ENCODE measurements at places on chromosomes 4 and X. TPM values are rescaled to one million over a fixed set of nuclear protein-coding genes. Genes with fewer than 3 reads are reported as not detected.

GRCh38 chrX:11135564-11136185 is 24.5 kb downstream of the HCCS start:
- DNase-seq: no peak

- DNase-seq: no peak
Measured at GRCh38 chrX:38824176-38824575, 22.9 kb downstream of the MID1IP1 start.

DNA sequence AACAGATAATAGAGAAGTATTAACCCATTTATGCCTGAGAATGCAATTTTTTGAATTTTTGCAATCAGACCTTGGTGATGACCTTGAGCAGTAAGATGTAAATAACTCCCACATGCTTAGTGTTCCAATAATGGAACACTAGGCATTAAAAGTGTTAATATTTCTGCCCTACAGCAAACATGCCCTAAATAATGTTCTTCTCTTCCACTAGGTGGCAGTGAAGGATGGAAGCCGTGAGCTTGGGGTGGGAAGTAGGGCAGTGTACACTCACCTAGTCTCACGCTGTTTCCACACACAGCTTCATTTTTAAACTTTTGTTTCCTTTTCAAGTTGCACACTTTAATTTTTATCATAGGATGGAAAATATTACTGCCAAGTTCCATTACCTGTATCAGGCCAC is 613.1 kb upstream of the HS3ST1 start:
- DNase-seq: peak; percentile 58

GRCh38 chr4:158302076-158302866 is 92.0 kb downstream of the TMEM144 start:
- DNase-seq: no peak

- DNase-seq: no peak
Measured at GRCh38 chrX:38898261-38898660, 97.0 kb downstream of the MID1IP1 start.

DNA sequence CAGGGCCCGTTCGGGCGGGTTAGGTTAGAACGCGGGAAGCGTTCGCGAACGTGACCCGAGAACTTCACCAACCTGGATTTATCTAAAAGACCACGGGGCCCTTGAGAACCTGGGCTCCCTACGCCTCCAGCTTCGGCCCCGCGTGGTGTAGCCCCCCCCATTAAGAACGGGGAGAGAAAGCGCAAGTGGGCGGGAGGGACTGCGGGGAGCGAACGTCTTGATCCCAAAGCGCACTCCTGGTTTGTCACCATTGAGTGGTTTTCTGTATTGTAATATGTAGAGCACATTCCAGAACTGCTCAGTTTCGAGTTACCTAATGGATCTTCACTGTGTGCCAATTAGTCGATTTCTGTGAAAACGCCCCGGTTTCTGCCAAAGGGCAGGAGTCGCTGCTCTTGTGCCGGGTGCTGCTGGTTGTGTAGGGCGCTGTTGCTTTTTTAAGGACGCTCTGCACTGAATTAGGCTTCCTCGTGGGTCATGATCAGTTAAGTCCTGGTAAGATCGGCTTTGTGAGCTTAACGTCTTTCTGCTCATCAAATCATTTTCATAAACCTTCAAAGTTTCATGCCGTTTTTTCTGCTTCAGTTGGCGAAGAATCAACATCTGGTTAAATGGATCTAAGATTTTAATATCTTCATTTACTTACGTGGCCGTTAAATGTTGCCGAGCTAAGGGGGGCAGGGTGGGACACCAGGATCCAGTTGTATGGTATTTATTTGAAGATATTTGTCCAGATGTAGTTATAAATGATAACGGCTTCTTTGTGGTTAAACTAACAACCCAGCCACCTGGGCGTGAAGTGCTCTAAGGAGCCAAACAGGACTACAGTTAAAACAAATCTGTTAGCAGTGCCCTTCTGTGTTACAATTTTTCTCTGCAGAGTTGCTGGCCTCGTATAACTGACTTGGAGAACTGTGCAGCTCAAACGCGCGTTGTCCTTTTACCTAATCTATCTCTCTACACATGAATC is 809 bp downstream of the MND1 start:
- peak; percentile 50 for DNase-seq

GRCh38 chr4:174047363-174047762 is 236.1 kb downstream of the FBXO8 start:
- no peak for DNase-seq

GRCh38 chr4:119286377-119287002 is 35.4 kb downstream of the FABP2 start:
- DNase-seq: peak; percentile 32

- no peak for DNase-seq
Measured at GRCh38 chr4:81465406-81466340, 6.0 kb downstream of the RASGEF1B start.

DNA sequence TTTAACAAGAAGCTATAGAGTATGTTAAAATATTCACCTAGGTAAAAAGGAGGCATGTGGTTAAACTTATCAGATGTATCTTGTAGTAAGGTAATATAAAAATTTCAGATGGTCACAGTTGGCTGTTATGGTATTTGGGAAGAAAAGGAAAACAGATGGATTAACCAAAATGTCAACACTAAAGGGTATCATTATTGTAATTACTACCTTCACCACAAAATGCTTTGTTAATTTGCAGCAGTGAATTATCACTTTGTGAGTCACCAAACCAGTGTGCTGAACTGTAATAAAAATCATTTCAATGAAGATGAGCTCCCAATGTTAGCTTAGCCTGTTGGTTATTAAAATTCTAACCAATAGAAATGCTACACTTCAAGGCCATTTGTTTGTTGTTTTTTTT is 233.9 kb downstream of the RPA4 start:
- DNase-seq: no peak

- no peak for DNase-seq
Measured at GRCh38 chr4:88268913-88269312, 15.4 kb downstream of the PPM1K start.

- DNase-seq: no peak
Measured at GRCh38 chr4:2824329-2824835, 19.3 kb upstream of the ADD1 start.

DNA sequence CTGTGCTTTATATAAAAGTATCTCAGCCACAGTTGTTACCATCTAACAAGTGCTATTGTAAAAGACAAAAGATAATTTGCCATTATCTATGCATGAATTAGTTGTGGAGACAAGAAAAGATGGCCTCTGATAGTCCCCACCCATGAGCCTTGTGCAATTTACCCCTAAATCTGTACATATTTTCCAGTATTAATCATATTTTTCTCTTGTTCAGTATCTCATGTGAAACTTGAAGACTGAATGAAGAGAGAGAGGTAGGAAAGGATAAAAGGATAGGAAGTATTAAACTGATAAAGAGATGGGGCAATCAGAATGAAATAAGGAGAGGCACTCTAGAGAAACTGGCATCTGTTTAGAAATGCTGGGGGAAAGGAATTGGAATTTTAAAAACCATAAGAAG is 3.7 kb downstream of the MYOZ2 start:
- DNase-seq: no peak

- DNase-seq: no peak
Measured at GRCh38 chrX:10833299-10834169, 213.1 kb upstream of the MID1 start.

GRCh38 chr4:1130316-1131186 is 17.2 kb upstream of the RNF212 start:
- DNase-seq: peak; percentile 82

DNA sequence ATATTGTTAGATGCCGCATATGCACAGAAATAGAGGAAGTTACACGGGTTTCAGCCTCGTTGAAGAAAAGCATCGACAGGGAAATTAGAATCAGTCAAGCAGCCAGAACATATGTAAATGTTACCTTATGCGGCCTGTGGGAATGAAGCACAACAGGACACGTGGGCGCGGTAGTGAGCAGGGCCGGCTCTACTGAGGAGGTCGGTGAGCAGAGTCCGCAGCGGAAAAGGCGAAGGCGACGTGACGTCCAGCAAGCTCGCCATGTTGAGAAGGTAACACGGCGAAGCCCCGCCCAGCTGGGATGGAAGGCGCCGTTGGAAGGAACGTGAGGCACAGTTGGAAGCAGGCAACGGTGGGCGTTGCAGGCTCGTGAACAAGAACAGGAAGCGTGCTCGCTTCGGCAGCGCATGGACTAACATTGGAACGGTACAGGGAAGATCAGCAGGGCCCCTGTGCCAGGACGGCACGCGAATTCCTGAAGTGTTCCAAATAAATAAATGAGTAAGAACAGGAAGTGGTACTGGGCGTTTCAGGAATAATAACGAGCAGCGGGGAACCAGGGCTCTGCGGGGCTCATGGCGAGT is 54.6 kb downstream of the MTNR1A start:
- peak; percentile 82 for DNase-seq

GRCh38 chrX:108020631-108021030 is 24.2 kb upstream of the VSIG1 start:
- DNase-seq: peak; percentile 6

GRCh38 chr4:177108708-177109107 is 201.0 kb upstream of the NEIL3 start:
- no peak for DNase-seq

GRCh38 chr4:126427853-126428252 is 1113.1 kb downstream of the FAT4 start:
- no peak for DNase-seq

GRCh38 chr4:139672732-139673131 is 7.1 kb downstream of the MGST2 start:
- no peak for DNase-seq

DNA sequence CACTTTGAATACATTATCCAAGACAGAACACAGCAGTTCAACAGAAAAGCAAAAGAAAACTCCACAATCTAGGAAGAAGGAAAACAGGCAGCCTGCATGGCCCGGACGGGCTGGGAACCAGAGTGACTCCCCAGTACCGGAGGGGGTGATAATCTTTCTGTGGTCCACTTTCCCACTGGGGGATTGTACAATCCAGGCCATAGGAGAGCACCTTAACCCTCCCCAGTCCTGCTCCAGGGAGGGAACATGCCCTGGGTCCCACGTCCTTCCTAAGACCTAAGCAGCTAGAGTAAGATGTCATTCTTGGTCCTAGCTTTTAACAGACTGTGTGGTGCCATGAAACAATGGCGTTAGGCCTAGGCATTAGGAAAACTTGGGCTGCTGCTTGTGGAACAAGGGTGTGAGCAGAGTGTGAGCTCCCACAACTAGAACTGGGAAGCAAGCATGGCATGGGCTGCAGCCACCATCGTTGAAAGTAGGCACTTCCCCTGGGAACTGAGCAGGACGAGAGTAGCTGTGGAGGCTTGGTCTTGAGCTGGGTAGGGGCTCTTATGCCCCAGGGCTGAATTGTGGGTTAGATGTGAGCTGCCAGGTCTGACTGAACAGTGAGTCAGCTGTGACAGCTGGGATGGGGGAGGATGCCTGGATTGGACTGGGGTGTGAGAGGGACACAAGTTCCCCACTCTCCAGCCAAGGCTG is 42.4 kb downstream of the NAT8L start:
- no peak for DNase-seq

DNA sequence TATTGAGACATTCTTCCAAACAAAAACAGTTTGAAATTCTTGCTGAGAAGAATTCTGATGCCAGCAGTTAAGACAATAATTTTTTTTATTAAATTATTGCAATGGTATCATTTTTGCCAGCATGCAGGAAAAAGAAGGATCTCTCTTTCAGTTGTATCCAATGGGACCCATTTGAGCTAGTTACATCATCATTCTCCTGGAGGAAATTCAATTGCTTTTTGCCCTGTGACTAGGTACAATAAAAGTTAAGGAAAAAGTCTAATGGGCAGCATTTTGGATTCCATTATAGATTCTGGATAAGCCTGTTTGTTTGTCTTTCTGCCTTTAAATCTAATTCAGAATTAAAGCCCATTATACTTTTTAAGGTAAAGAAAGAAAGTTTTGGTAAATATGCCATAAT is 10.5 kb upstream of the FRYL start:
- DNase-seq: no peak

- DNase-seq: no peak
Measured at GRCh38 chr4:31365006-31365690, 645.0 kb downstream of the PCDH7 start.

DNA sequence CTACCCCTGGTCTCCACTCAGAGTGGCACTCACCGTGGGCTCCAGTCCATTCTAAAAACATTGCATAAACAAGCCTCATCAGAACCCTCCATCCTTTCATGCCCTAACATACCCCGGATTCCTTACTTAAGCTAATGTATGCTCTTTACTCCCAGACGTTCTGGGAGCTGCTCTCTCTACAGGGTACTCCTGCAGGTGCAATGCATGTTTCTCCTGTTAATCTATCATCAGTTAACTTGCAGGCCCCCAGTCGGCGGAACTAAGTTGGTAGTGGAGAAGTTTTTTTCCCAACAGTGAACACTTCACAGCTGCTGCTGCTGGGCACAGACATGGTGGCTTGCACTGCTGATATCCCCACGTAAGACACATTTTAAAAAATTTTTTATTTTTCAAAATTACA is 161.6 kb upstream of the FAT1 start:
- DNase-seq: no peak

DNA sequence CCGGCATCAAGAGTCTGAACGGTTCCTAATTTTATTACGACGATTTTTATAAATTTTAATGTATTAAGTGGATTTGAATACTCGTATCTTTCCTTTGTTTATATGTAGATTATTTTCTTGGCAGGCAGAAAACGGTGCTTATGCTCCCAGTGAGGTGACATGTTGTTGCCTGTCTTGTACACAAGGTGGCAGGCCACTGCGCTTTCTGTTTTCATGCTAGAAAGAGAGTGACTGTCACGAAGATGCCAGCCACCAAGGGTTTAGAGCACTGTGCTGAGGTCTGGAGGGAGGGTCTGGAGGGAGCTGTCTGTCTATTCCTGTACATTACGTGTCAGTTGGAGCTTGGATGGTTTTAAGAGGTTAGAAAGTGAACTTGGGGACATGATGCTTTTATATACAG is 87.7 kb downstream of the SHROOM2 start:
- DNase-seq: peak; percentile 64

DNA sequence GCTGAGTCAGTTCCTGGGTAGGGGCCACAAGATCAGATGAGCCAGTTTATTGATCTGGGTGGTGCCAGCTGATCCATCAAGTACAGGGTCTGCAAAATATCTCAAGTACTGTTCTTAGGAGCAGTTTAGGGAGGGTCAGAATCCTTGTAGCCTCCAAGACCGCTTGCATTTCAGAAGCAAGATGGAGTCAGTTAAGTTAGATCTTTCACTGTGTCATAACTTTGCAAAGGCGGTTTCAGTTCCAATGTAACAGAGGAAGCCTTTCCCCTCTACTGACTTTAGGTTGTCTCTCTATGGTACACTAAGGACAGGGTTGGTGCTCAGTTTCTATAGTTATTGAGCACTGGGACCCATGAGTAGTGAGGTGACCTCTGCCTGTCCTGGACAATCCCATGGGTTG is 127.3 kb upstream of the WDR1 start:
- DNase-seq: peak; percentile 1

Gene MID2
- total RNA-seq: 14.2 TPM

Gene PNMA3
- total RNA-seq: 0.86 TPM

Gene THAP6
- total RNA-seq: 8.1 TPM

Gene SETD7
- 40.0 TPM for total RNA-seq

Gene NALF2
- not detected for total RNA-seq

Gene TKTL1
- total RNA-seq: not detected

Gene CDKL2
- total RNA-seq: 0.02 TPM

Gene NDP
- 0.39 TPM for total RNA-seq

Gene OPN1LW
- total RNA-seq: not detected

Gene DMRTC1B
- total RNA-seq: not detected

Gene NAP1L2
- 19.0 TPM for total RNA-seq

Gene HPRT1
- 23.4 TPM for total RNA-seq

Gene PAGE4
- not detected for total RNA-seq

Gene ADGRL3
- not detected for total RNA-seq

Gene PNMA5
- not detected for total RNA-seq

Gene CD40LG
- not detected for total RNA-seq

All from H4 (cell line).